ENCODE measurements at places on chromosomes 16 and 17. TPM values are rescaled to one million over a fixed set of nuclear protein-coding genes. Genes with fewer than 3 reads are reported as not detected.

GRCh38 chr16:80341263-80341662 lies 199.5 kb upstream of the DYNLRB2 start:
- H3K27ac ChIP-seq: no peak overlapping the region
- H3K4me1 ChIP-seq: no peaks in the 10 kb centered on the region
- no peaks in the 10 kb centered on the region for H3K36me3 ChIP-seq
- DNase-seq: no peak

PPP1R27 gene
- not detected for total RNA-seq

CHST6 gene
- total RNA-seq: 0.33 TPM

DNA sequence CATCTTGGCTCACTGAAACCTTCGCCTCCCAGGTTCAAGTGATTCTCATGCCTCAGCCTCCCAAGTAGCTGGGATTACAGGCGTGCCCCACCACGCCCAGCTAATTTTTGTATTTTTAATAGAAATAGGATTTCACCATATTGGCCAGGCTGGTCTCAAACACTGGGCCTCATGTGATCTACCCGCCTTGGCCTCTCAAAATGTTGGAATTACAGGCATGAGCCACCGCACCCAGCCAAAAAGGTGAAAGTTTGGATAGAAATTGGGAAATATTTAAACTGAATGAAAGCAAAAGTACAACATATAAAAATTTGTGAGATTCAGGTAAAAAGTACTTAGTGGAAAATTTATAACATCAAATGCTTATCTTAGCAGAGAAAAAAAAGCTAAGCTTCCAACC lies 52.9 kb upstream of the KIFC3 start:
- H3K4me3 ChIP-seq: no peak overlapping the region
- DNase-seq: no peak
- no peaks in the 10 kb centered on the region for H3K27me3 ChIP-seq
- no peak overlapping the region for H3K27ac ChIP-seq
- H3K4me1 ChIP-seq: peaks cover 6% of the 10 kb centered on the region

Data from esophagus muscularis mucosa (tissue), 4 donors.